RPMI7951 (cell line): ENCODE measurements at places on chromosomes 3 and 15.
A peak's percentile ranks its signal among the peaks of the same experiment; 100 is the strongest.

- no peak for DNase-seq
Observed at GRCh38 chr15:100786901-100787566, 92.6 kb upstream of the ALDH1A3 start.

DNA sequence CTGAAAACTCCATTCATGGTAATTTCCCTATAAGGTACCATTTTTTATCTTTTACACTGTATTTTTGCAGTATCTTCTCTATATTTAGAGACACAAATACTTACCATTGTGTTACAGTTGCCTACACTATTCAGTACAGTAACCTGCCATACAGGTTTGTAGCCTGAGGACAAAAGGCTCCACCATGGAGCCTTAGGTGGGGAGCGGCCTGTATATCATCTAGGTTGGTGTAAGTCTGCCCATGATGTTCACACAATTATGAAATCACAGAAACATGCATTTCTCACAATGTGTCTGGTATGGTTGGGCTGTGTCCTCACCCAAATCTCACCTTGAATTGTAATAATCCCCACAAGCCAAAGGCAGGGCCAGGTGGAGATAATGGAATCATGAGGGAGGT lies 43.9 kb upstream of the LYSMD4 start:
- DNase-seq: no peak

- DNase-seq: no peak
Observed at GRCh38 chr15:64987136-64987535, 2.6 kb downstream of the SPG21 start.

- no peak for DNase-seq
Observed at GRCh38 chr3:133514418-133514817, 59.1 kb upstream of the CDV3 start.

DNA sequence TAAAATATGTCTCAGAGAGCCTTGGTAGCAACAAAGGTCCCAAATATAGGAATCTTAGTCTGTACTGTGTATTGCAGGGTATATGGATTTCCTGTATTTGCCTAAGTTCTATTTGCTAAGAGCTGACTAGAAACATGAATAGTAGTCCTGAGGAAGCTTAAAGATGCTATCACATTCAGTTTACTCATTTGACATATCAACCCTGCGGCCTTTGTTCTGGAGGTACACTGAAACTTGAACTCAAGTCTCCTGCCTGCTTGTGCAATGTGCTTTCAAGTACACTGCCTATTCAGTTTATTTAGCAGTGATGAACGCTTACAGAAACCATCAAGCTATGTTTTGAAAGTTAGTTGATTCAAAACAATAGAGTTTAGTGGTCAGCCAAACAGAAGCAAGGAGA lies 21.1 kb downstream of the IL1RAP start:
- no peak for DNase-seq

- DNase-seq: peak; percentile 73
Observed at GRCh38 chr3:171851660-171852058, 8.5 kb downstream of the TMEM212 start.

- DNase-seq: no peak
Observed at GRCh38 chr3:112973325-112974177, 1.4 kb downstream of the CD200R1 start.

DNA sequence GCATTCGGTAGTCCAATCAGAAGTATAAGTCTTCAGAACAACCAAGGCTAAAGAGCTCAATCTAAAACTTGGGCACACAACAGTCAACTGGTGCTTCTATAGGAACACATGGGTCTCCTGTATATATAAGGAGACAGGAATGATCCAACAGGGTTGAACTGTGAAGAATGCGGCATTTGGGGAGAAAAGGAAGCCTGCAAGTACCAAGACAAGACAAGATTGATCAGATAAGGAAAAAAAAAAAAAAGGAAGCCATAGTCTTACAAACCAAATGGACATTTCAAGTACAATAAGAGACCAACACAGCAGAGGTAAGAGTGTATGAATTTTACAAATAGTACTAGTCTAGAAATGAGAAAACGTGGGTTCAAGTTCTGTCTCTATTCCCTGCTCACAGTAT lies 6.5 kb downstream of the CPEB1 start:
- DNase-seq: no peak

- no peak for DNase-seq
Observed at GRCh38 chr3:24386458-24386857, 108.2 kb downstream of the THRB start.

GRCh38 chr3:38834717-38835116 lies 18.7 kb upstream of the SCN10A start:
- peak; percentile 28 for DNase-seq

- DNase-seq: no peak
Observed at GRCh38 chr15:64690578-64691296, 84.7 kb downstream of the RBPMS2 start.

DNA sequence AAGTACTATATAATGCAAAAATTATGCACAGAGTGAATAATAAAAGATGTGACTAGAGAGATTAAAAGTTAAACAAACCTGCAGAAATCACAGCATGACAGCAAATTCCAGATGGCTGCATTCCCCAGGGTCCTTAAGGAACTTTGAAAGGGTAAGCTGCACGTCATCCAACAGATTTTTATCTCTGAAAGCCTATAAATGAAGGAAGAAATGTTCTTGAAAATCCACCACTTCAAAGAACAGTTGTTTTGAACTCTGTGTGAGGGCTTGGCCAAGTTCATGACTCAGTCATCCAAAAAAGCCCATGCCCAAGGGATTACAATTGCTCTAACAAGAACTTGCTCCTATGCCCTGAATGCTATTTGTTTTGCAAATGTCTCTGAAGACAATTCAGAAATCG lies 603.6 kb downstream of the PLOD2 start:
- DNase-seq: peak; percentile 11

DNA sequence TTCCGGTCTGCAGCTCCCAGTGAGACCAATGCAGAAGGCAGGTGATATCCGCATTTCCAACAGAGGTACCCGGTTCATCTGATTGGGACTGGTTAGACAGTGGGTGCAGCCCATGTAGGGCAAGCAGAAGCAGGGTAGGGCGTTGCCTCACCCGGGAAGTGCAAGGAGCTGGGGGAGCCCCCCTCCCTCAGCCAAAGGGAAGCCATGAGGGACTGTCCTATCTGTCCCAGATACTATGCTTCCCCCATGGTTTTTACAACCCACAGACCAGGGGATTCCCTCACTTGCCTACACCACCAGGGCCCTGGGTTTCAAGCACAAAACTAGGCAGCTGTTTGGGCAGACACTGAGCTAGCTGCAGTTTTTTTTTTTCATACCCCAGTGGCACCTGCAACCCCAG lies 71.8 kb downstream of the CPNE4 start:
- no peak for DNase-seq

DNA sequence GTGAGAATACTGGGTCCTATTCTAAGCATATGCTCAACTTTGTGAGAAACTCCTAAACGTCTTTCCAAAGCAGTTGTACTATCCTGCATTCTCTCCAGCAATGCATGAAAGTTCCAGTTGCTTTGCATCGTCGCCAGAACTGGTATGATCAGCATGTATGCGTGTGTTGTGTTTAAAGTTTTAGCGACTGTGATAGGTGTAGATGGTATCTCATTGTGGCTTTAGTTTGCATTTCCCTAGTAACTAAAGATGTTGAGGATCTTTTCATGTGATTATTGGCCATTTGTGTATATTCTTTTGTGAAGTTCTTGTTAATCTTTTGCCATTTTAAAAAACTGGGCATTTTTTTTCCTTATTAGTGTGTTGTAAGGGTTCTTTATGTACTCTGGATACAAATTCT lies 115.1 kb downstream of the SPATA16 start:
- no peak for DNase-seq

DNA sequence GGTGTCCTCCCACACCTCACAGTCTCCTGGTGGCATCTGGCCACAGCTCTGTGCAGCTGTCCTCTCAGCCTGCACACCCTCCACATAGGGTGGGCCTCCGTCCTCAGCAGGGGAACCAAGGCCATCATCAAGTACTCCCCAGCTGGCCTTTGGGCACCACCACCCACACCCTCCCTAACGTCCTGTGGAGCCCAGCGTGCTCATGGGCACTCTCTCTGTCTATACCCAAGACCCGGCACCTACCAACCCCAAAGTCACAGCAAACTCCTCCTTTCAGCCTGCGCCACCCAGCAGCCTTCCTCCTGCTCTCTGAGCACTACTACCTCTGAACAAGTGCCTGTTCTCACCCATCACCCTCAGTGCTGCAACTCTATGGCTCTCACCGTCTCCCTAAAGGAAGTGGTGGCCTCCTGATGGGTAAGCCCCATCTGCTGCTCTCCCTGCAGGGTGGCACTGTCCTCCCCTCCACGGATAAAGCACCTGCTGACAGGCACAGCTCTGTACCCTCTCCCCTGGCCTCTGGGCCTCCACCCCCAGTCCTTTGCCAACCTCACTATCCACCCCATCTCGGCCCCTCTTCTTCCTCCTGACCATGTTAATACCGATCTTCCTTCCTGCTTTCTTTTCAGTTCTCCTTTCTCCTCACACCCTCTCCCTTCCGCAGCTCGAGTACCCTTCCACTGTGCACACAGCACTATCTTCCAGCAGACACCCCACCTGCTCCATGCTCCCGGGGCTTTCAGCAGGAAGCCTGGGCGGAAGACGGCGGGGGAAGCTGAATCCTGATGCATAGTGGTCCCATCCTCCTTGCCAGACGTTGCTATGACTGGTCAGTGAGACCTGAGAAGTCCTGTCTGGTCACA lies 31.5 kb downstream of the SLC41A3 start:
- DNase-seq: no peak

GRCh38 chr15:95162967-95163531 lies 931.7 kb downstream of the MCTP2 start:
- DNase-seq: peak; percentile 75

DNA sequence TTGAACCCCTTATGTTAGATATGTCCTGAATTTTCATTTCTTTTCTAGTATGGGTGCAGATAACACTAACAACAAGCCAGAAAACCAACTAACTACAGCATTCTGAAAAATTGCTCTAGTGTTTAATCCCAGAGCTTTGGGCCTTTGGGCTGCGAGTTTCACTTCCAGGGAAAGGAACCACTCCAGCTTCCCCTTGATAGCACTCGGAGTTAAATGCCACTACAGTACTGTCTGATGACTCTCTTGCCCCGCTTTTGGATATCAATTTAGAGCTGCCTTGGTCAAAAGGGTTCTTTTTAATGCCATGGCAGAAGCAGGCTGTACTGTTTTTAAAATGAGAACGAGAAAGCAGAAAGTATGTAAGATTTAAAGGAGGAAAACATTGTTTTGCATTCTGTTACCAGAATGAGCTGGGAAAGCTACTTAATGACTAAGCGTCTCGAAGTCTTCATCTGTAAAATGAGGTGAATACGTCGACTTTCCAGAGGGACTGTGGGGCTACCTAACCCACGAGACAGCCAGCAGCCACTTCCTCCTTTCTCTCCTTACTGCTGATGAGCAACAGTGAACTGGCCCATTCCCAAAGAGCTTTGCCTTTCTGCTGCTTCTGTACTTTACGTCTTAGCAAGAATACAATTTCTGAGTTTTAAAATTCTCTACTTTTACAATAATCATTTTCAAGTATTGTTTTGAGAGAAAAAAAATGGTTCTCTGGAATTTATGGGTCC lies 299.3 kb upstream of the LYSMD4 start:
- peak; percentile 18 for DNase-seq

GRCh38 chr15:92059036-92059970 lies 205.8 kb downstream of the SLCO3A1 start:
- DNase-seq: no peak

DNA sequence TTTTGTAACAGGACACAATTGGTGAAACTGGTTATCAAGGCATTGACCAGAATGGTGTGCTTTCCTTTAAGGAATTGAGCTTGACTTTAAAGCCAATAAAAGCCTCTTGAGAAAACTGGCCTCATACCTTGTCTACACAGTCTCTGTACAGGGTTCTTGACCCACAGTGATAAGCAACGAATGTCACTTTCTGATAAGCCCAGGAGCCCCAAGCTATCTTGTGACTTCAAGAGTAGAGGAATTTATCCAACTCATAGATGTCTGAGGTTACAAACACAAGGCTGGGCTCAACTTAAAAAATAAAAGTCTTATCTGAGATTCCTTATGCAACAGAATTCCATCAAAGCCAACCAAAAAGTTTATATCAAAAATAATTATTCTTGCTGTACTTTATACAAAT lies 212.1 kb downstream of the GBE1 start:
- DNase-seq: no peak

DNA sequence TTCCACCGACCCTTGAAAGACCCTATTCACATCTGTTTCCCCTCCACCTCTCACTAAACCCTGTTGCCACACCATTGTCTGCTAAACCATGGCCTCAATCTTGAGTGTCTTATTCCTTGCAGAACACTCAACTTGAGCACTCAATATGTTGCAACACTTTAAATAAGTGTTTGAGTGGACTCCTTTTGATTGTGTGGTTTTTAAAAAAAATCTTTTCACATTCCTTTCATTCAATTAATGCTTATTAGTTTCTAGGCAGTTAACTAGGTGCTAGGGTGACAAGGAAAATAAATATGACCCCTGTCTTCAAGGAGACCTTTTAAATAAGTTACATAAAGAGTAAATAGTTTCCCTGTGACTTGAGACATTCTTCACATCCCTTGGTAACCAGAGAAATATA lies 13.3 kb upstream of the HHLA2 start:
- no peak for DNase-seq

DNA sequence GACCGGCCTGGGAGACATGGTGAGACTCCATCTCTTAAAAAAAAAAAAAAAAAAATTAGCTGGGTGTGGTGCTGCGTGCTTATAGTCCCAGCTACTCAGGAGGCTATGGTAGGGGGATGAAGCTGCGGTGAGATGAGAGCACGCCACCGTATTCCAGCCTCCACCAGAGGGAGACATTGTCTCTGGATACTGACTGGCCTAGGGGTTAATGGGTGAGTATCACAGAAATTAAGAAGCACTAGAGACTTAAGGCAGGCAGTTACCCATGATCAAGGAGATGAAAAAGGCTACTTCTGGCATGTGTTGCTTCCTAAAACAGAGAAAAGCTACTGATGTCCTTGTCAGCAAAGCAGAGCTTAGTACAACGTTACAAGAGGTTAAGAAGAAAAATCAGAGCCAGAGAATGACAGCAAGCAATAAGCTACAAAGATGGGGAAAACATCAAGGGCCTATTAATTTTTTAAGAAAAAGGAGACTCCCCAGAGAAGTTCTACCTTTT lies 8.6 kb downstream of the TFRC start:
- peak; percentile 63 for DNase-seq

GRCh38 chr3:59473636-59474035 lies 423.8 kb upstream of the CFAP20DC start:
- DNase-seq: no peak
